Esophagus squamous epithelium (tissue), 5 donors: ENCODE measurements at places on chromosomes 13 and 19.

DNA sequence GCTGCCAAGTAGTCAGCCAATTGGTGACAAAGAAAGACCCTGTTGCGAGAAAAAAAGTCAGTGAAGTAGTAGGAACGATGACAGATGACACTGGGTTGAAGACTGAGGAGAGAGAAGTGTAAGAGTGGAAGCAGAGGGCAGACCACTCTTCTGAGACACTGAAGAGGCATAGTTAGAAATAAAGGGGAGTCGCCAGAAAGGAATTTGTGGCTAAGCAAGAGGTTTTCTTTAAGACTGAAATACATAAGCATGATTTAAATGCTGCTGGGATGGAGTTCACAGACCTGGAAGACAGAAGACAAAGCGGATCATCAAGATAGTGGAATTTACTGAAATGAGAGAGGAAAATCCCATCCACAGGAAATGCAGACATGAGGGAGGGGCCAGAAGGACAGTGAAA lies 56.2 kb upstream of the USPL1 start:
- DNase-seq: no peak

DNA sequence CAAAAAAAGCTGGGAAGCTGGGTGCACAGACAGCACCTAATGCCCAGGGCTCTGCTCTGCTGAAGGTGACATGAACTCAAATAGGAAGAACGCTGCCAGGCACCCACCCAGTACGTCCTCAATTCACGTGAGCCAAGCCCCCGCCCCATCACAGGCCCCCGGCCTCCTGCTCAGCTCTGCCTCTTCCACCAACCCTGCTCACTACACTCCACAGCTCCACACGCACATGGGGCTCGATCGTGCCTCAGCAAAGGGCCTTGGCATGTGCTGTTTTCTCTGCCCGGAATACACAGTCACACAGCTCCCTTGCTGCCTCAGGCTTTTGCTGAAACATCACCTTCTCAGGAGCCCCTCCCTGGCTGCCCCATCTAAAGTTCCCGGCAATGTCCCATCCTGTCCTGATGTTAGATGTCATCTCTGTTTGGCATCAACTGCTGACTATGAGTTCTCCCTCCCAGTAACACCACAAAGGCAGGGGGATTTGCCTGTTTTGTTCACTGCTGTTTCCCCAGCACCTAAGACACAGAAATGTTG lies 2.3 kb downstream of the ATP13A1 start:
- DNase-seq: no peak

- DNase-seq: no peak
These were observed 314.2 kb downstream of the OLFM4 start for GRCh38 chr13:53342623-53343360.

DNA sequence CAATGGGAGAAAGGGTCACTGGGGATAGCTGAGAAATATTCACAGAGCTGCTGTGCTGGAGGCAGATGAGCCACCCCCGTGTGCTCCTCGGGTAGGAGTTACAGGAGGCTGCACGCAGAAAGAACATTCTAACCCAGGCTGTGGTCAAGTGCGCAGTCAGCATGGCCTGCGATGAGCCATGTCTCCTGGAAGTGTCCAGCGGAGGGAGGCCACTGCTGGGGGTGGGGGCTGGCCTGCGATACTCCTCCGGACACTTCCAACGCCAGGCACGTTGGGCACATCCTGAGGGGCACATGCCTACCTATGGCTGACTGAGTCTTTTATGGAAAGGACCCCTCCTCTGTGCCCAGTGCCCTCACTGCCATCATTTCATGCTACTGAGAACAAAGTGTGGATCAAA lies 55.9 kb downstream of the RAB20 start:
- DNase-seq: no peak

DNA sequence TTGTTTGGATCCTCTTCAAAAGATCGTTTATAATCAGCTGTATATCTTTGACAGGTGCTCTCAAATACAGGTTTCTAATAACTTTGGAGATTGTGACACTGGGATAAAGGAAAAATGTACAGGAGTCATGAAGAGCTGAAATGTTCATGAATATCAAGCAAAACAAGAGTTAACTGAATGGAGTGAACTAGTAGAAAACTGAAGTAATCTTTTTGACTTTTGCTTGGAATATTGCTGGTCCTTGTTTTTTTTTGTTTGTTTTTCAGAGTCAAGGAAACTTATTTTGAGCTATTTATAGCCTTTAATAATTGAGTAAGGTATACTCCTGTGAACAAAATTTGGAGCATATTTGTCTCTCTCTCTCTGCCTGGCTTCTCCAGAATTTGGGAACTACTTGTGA lies 25.3 kb downstream of the MED4 start:
- DNase-seq: no peak

DNA sequence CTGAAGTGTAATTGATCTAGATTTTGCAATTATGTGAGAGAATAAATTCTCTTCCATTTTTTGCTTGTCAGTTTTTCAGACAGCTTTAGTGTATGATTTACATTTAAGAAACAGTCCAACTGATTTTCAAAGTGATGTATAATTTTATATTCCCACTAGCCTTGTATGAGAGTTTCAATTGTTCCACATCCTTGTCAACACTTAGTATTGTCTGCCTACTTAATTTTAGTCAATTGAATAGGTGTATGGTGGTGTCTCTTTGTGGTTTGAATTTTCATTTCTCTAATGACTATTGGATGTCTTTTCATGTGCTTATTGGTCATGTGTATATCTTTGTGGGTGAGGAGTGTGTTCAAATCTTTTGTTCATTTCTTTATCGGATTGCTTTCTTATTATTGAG lies 49.4 kb upstream of the SPRY2 start:
- DNase-seq: no peak

DNA sequence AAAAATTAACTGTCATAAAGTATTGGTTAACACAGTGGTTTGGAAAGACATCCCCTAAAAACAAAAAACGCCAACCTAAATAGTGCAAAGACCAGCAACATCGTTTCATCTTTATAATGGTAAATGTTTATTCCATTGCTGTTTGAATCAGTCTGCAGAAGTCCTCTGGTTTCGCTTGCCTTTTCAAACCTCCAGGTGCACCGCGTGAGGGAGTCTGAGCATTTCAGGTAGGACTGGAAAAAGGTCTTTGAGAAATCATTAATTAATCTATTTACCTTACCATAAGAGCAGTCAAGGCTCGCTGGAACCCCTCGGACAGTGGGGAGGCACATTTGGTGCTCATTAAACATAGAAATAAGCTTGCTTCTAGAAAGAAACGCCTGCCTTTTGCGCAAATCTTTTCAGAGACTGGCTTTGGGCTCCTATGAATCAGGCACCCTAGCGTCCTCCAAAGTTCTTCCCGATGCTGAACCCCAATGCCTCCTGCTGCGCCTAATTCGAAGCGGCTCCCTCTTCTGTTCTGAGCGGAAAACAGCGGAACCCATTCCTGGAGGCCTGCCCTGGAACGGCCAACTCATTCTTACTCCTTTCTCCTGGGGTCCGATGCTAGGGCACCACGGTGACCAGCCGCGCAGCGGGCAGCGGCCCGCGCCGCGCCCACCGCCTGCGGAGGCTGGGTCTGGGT lies 951 bp upstream of the MTUS2 start:
- DNase-seq: no peak
